ENCODE measurements at places on chromosomes 7 and 10.

DNA sequence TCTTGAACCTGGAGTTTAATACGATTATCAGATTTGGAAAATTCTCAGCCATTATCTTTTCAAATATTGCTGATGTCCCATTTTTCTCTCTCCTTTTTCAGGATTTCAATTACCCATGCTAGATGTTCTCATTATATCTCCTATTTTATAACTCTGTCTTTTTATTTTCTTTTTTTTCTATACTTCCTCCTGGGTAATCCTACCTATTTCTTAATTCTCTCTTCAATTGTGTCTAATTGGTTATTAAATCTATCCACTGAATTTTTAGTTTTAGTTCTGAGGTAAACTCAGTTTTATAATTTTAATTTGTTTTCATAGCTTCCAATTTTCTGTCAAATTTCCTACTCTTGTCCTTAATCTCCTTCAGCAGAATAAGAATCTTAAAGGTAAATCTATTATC is 15.6 kb downstream of the STEAP1 start:
- ATAC-seq: no peak

- ATAC-seq: no peak
Measured at GRCh38 chr10:67976292-67977245, 92.1 kb downstream of the SIRT1 start.

DNA sequence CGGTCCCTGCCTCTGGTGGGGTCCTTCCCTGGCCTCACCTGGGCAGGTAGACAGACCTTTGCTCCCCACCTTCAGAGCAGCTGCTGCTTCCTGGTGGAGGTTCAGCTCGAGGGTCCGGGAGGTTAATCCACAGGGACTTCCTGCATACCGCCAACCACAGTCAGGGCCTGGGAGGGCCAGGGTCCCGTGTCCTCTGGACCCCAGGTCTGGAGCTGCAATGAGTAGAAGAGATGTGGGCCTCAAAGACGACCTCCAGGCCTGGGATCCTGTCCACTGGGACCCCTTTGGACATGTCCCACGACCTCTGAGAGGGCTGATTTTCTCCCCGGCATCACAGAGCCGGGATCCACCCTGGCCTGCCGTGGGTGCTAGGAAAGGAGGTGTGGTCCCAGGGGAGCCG is 223.3 kb upstream of the TCERG1L start:
- ATAC-seq: no peak

DNA sequence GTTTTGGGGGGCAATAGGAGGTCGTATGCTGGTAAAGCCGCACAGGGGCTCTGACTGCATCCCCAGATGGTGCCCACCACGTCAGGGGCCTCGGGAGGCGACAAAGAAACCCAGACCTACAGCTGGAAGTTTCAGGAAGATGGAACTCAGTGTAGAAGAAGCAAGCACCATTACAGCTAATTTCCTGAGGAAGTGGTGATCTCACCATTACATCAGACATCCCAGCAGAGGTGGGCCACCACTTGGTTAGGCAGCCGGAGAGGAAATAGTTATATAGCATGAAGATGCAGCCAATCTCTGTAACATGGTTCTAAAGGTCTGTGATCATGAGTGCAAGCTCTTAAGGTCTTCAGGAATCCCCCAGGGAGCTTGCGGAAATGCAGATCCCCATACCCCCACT is 127.3 kb upstream of the PCBD1 start:
- no peak for ATAC-seq

DNA sequence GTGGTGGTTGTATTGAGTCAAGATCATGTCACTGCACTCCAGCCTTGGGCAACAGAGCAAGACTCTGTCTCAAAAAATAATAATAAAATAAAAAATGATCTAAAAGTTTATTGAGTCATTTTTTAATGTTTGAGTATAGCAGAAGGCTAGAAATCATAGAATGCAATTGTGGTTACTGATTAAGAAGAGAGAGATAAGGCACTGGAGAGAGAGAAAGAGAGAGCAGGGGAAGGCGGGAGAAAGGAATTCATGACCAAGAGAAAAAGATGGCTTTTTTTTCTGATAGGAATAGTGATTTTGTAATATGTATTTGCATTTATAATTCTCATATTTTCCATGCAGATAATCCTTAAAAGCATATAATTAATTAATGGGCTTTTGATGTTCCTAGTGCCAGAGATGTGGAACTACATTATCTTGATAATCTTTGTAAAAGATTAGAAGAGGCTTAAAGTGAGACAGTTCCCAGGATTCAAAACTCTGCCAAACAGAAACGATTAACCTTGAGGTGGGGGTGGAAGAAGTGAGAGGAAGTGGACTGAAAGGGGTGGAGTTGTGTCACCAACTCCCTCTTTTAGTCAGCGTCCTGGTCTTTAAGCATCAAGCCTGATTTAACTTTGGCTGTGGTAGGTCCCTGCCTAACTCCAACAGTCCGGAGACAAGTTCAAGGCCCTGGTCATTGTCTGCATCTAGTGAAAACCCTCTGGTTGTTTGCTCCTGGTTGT is 76.2 kb downstream of the CHN2 start:
- peak; percentile 60 for ATAC-seq

- no peak for ATAC-seq
Measured at GRCh38 chr7:137933270-137934017, 68.4 kb downstream of the CREB3L2 start.

DNA sequence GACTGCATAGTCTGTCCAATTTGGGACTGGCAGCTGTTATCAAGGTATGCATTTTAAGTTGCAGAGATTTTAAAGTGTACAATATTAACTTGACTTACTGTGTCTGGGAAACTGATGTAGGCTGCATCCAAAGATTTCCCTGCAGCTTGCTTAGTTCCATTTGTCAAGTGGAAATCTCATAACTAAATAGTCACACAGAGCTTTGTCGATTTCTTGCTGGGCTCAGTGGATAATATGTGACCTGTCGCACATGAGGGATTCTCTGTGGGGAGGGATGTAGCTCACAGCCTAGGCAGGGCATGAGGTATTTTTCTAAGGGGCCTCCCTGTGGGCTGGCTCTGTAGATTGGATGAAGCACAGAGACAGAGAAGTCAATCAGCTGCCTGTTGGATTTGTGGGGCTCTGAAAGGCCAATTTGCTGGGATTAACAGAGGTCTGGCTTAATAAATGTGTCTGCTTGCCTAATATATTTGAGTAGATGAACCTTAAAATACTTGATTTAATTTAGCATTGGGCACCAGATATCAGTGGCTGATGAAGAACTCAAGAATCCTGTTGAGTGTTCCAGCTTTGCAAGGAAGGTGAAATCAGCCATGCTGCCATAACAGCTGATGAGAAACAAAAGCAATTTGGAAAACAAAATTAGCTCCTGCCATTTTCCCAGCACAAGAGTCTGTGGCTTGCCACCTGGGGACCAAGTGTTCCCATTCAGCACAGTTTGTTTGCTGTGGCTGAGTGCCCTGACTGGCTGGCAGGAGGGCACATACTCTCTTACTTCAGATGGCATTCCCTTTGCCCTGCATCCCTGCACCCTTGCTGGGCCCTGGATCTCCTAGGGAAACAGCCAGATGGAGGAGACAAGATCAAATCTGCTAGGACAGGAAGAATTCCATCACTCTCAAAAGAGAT is 598.5 kb downstream of the SORCS3 start:
- no peak for ATAC-seq

- no peak for ATAC-seq
Measured at GRCh38 chr7:28112012-28112411, 68.6 kb downstream of the JAZF1 start.

GRCh38 chr10:84177541-84178141 is 4.0 kb downstream of the GPR15LG start:
- ATAC-seq: peak; percentile 66

DNA sequence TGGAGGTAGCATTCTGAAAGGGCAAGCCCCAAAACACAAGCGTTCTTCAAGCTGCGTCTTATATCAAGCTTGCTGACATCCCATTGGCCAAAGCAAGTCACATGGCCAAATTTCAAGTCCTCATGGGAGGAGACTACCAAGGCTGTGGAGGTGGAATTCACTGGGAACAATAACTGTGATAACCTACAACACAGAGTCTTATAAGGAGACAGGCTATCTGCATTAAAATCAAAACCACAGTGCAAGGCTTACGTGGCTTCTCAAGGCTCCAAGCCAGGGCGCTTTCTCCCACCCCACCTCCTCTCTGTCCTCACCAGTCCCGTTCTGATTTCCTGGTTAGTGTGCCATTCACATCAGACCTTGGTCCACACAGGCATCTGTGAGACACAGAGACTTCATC is 39.4 kb downstream of the ADRB1 start:
- no peak for ATAC-seq

DNA sequence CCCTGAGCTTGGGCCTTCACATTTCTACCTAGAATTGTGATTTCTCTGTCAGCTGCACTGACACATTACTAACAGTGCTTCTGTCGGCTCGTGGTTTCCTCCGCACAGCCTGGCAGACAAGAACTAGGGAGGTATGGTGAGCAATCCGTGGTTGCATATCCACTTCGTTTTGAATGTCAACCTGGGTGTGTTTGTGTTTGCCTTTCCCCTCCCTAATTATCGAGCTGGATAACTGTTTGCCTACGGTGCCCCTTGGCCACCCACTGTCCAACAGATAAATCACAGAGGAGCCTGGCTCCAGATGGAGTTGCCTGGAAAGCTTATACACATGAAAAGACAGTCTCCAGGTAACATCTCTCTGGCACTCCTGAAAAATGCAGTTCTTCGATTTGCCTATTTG is 228.8 kb downstream of the TRIL start:
- ATAC-seq: no peak

DNA sequence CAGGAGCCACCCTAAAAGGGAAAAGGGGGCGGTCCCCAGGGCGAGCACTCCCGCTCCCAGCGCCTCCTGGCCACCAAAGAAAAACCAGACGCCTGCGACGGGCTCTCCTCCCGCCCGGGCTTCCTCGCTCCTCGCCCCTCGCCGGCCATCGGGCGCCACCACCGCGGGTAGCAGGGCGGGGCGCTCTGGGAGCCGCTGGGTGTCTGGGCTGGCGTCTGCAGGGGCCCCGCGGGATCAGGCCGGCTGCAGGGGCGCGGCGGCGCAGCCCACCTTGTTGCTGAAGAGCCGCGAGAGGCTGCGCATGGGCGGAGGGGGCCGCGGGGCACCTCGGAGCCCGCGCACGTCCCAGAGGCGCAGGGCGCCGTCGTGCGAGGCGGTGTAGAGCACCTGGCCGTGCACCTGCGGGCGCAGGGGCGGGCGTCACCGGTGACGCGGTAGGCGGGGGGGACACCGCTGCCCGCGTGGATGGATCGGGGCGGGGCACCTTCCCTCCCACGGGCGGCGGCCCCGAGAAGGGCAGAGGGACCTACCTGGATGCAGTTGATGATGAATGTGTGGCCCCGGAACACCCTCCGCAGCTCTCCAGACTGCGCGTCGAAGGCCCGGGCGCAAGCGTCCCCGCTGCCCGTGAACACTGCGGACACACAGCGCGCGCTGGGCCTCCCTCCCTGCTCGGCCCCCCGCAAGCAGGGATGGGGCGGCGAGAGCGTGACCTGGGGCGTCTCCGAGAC is 28.3 kb downstream of the WDR86 start:
- peak; percentile 69 for ATAC-seq

- ATAC-seq: no peak
Measured at GRCh38 chr10:112052166-112052565, 131.4 kb downstream of the GPAM start.
